ENCODE measurements at places on chromosomes 6 and 20.

DNA sequence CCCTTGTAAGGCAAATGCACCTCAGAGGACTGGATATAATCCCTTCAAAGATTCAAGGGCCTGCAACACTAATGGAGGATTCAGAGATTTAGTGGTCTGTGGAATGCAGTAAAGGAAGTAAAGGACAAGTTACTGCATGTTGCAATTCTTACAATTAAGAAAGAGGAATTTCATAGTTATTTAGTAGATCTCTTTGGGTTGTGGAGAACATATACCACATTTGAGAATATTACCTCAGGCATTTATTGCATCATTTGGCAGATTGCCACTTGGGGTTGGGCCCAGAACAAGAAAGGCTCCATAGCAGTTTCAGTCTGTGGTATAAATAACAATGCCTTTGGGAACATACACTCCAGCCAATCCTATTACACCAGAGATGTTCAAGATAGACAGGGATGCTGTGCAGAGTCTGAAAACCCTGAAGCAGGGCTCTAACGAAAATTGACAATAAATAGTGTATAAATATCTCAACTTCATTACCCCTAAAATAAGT lies 20.9 kb upstream of the EPM2A start:
- no peak for DNase-seq

DNA sequence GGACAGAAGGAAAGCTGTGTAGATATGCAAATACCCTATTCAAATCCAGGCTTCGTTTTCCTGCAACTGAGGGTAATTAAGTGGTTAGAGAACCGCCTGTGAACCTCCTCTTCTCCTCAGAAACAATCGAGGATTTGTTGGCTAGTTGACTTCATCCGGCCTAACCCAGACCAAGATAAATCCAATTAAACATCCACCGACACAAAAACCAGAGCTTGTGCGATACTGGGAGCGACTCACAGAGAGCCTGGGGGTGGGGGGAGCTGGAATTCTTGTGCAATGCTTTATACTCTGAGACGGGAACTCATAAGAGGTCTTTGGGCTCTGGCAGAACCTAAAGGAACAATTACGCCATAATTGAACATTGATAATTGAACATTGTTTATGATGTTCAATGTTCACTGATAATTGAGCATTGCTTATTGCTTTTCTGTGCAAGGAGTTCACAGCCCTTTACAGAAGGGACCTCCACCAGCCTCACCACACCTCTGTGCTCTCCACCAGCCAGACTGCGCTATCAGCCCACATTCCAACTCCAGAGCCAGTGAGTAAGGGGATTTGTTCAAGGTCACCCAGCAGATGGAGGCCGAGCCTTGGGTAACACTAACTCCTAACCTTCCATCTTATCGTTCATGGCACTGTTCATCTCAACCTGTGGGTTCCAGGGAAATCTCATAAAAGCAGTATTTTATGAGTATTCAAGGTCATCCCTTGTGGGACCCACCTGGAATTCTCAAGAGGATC lies 429.6 kb upstream of the JARID2 start:
- no peak for DNase-seq

DNA sequence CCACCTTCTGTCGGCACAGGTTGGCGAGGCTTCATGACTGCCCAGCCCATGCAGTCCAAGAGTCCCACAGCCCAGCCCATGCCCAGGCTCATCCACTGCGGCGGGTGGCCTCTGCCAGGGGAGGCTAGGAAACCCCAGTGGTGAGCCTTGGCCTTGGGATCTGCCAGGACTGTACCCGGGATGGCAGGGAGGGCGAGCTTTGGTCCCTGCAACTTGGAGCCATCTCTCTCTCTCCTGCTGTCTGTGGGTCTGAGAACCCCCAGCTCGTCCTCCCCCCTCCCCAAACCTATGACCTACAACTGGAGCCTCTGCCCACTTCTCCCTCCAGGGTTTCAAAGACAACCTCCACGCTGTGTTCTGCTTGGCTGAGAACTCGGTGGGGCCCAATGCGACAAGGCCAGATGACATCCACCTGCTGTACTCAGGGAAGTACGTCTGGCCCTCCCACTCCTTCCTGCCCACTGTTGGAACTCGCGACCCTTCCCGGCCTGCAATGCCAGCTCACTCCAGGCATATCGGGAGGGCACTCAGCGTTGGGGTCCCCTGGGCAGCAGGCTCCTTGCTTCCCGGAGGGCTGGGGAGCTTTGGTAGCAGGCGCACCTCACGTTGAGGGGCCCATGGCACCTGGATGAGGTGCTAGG lies 19.7 kb downstream of the NPEPL1 start:
- no peak for DNase-seq

- DNase-seq, result no peak
Measured at GRCh38 chr6:152453421-152453820, 183.7 kb downstream of the SYNE1 start.

DNA sequence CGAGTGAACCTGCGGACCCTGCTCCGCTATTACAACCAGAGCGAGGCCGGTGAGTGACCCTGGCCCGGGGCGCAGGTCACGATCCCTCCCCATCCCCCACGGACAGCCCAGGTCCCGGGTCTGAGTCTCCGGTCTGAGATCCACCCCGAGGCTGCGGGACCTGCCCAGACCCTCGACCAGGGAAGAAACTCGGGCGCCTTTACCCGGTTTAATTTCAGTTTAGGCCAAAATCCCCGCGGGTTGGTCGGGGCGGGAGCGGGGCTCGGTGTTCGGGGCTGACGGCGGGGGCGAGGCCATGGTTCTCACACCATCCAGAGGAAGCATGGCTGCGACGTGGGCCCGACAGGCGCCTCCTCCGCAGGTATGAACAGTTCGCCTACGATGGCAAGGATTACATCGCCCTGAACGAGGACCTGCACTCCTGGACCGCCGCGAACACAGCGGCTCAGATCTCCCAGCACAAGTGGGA lies 46.9 kb upstream of the TRIM26 start:
- DNase-seq, result no peak

DNA sequence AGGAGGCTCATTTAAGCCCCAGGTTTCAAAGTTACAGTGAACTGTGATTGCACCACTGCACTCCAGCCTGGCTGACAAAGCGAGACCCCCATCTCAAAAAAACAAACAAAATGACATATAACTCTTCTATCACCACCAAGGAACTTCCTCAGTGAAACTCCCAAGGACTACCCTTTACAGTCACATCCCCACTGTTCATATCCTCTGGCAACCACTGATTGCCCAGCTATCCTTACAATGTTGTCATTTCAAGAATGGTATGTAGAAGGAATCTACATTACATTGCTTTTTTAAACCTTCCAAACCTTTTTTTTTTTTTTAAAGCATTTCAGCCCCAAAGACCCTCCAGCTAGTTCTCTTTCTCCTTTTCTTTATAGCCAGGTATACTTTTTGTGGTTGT lies 123.1 kb upstream of the CARMIL1 start:
- DNase-seq, result no peak
